ENCODE measurements at places on chromosomes 6 and 20. TPM values are rescaled to one million over a fixed set of nuclear protein-coding genes. Genes with fewer than 3 reads are reported as not detected.

DNA sequence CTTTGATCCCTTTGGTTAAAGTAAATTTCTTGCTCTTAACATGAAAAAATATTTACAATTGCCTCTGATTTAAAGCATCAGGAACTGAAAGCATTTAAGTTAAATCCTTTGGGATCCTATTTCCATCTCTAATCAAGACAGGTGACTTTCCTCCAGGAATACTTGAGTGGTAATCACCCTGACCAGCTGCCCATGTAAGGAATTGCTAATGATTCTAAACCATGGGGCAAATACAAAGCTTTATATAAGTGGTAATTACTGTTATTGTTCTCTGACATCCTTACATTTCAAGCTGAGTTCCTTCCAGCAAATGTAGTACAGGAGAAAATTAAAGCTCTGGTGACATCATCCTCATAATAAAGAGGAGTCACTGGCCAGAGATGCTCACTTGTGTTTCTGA lies 100.6 kb downstream of the CRYBG1 start:
- DNase-seq, result no peak

DNA sequence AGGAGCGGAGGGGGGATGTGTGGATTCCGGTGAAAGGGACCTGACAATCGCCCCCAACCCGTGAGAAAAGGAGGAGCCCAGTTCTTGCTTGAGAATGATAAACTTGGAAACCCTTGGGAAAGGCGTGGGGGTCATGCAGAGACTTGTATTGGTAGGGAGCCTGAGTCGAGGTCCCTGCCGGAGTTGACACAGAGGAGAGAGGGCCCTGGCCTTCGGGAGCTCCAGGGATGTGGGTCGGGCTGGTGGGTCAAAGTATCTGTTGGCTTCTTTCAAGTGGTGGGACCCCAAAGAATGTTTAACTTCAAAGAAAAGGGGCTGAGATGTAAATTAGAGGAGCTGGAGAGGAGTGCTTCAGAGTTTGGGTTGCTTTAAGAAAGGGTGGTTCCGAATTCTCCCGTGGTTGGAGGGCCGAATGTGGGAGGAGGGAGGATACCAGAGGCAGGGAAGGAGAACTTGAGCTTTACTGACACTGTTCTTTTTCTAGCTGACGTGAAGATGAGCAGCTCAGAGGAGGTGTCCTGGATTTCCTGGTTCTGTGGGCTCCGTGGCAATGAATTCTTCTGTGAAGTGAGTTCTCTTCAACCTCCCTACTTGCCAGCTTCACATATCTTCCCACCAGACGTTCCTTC lies 571 bp downstream of the CSNK2B start:
- no peak for DNase-seq

- no peak for DNase-seq
Observed at GRCh38 chr6:158316022-158316421, 3.8 kb downstream of the TULP4 start.

GRCh38 chr20:23118144-23118543 lies 32.0 kb upstream of the CD93 start:
- DNase-seq, result no peak

The RIPPLY2 gene
- not detected for total RNA-seq

The CTCFL gene
- not detected for total RNA-seq

The KIAA1755 gene
- 3.1 TPM for total RNA-seq

The ZC2HC1B gene
- not detected for total RNA-seq

DNA sequence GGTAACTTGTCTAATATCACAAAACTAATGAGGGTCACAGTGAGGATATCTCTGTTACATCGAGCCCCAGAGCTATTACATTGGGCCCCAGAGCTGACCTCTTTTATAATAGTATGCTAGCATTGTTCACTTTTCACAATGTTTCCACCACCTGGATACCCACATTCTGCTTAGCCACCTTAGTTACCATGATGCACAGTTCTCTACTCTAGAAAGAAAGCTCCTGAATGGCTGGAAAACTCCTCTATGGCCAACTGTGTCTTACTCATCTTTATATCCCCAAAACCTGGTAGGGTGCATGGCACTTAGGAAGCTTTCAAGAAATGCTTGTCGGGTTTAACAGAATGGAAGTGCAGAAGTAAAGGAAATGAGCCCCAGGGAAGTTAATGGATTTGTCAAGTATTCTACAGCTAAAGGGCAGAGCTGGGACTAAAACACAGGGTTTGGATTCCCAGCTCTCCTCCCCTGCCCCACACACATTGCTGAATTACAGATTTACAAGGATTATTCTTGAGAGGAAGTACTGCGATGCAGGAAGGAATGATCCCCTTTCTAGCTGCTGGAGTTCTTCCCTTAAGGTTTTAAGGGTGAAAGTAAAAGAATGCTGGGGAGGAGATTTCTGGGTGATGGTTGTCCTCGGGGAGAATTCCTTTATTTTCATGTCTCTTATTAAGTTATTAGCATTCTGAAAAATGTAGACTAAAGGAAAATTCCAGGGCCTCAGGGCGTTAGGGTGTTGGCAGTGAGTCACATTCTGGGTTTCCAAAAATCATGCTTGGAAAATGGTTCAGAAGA lies 16.1 kb upstream of the HINT3 start:
- no peak for DNase-seq

DNA sequence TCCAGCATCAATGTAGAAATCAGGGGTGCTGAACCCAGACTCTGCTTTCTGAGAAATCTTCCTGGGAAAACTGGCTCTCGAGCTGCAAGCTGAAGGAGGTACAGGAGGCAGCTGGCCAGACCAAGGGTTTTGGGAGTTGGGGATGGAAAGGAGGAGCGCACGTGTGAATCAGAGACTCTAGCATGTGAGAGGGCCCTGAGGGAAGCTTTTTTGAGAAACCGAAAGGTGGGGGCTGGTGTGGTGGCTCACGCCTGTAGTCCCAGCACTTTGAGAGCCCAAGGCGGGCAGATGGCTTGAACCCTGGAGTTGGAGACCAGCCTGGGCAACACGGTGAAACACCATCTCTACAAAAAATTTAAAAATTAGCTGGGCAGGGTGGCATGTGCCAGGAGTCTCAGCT lies 37.1 kb upstream of the EEF1E1 start:
- no peak for DNase-seq

DNA sequence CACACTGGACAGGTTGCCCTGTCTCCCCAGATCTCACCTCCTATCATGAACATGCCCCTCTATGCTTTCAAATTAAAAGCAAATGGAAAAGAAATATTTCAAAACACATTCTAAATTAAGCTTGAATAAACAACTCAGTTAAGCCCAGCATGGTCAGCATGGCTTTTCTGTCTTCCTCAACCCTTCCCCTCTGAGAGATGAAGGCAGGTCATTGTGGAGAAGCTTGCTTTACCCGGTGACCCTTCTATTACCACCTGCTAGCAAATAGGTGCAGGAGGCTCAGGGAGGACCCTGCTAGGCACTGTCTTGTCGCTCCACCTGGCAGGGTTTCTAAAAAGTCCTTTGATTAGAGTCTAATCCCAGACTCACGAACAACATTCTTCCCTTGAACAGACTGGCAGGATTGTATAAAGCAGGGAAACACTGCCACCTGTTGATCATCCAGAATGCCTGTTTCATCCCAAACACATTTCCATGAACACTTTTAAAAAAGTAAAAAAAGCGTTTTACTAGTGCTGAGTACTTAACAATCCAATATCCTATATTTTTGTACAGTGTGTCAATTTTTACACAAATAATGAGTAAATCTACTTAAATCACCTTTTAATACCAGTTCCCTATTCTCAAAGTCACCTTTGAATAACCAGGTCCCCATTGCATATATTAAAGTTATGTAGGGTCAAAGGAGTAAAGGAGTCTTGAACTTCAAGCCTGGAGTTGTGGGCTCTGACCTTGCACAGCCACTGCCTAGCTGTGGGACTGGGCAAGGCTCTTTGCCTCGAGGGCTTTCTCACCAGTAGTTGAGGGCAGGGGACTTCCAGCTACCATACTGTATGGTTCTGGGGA lies 75.5 kb downstream of the GPR6 start:
- DNase-seq, result no peak

DNA sequence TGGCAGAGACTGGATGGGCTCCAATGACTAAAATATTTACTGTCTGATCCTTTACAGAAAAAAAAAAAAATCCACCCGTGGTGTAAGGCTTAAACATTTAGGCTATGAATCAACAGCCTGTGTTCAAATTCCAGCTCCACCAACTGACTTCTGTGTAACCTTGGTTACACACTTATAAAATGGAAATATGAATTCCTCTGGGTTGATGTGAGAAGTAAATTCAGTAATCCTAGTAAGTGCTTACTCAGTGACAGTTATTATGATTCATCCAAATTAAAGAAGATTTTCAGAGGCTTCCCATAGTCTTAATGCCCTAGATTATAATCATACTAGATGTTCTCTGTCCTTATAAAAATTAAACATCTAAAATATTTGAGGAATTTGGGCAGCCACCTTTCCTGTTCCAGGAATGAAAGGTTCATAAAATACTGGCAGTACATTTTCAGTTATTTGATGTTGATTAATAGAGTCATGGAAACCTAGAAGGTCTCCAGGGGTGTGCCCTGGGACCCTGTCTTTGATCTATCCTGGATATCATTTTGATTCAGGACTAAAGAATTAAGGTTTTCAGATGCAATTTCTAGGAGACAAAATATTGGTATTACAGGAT lies 180.3 kb upstream of the ZNF217 start:
- DNase-seq, result no peak

- no peak for DNase-seq
Observed at GRCh38 chr6:38634518-38634917, 5.2 kb downstream of the BTBD9 start.

- peak; percentile 83 for DNase-seq
Observed at GRCh38 chr6:151240036-151240685, 394 bp downstream of the AKAP12 start.

The PTP4A1 gene
- 17.1 TPM for total RNA-seq

GRCh38 chr6:68527691-68528090 lies 107.4 kb upstream of the ADGRB3 start:
- DNase-seq, result no peak

GRCh38 chr20:45833030-45833882 lies at the start of gene SNX21:
Gene SNX21, plus strand, starts transcription at chr20:45833799. Its CDS starts 121 bp downstream, at chr20:45833920.
- DNase-seq, result peak; percentile 95

DNA sequence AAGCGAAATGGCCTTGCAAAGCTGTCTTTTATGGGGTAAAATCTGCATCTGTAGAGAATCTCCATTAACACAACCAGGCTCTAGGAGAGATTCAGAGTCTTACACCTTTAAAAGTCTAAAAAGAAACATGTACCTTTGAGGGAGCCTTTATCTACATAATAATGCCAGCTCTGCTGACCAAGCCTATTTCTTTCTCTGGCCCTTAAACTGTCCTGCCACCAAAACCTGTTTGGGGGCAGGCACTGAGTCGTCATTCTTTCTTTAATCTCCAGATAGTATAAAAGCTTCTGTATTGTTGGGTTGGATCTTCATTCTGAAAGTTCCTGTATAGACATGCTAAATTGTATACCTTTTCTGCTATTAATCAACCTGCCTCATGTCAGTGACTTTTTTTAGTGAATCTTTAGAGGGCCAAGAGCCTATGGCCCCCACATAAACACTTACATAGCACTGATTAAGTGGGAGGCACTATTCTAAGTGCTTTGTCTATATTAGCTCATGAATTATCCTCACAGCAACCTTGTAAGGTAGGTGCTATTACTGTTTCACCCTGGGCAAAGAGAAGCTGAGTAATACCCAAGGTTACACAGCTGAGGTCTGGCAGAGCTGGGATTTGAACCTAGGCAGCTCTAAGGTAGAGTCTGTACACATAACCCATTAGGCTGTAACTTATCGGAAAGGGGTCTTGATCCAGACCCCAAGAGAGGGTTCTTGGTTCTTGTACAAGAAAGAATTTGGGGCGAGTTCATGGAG lies 232.3 kb upstream of the DTNBP1 start:
- no peak for DNase-seq

The LAMP5 gene
- total RNA-seq, result not detected

The SLC4A11 gene
- 0.16 TPM for total RNA-seq

DNA sequence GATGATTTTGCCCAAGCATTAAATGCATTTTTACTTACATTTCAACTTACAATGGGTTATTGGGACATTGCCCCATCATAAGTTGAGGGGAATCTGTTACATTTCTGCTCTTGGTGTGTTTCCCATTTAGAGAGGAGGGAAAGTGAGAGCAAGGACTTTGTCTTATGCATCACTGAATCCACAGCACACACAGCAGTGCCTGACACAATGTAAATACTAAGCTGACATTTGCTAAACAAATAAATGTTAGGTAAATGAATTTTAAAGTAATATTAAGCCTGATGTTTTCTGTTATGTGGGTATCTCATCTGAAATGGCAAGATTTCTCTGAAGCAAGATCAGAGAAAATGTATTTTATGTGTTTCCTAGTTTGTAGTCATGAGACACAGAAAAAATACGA lies 143.6 kb upstream of the STXBP5 start:
- DNase-seq, result no peak

The SMLR1 gene
- not detected for total RNA-seq

- no peak for DNase-seq
Observed at GRCh38 chr6:135535989-135536414, 38.5 kb upstream of the AHI1 start.

The C20orf202 gene
- total RNA-seq, result 0.20 TPM

- no peak for DNase-seq
Observed at GRCh38 chr6:971981-972640, 279.2 kb upstream of the EXOC2 start.

DNA sequence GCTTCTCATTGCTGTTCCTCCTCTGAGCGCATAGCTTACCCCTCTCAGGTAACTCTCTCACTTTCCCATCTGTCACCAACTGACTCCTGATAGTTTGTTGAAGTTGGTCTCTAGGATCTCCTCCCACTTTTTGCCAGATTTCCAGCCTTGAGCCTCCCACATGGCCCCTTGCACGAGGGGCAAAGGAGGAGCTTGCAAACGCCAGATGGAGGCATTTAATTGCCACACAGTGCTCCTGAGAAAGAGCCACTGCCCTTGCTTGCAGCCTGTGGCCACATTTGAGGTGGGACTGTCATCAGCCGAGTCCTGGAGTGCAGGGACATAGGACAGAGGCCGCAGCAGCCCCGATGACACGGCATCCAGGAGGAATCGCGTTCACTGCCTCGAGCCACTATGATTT lies 348.7 kb downstream of the SMOC2 start:
- no peak for DNase-seq

- no peak for DNase-seq
Observed at GRCh38 chr6:36040958-36041357, 13.3 kb downstream of the MAPK14 start.

DNA sequence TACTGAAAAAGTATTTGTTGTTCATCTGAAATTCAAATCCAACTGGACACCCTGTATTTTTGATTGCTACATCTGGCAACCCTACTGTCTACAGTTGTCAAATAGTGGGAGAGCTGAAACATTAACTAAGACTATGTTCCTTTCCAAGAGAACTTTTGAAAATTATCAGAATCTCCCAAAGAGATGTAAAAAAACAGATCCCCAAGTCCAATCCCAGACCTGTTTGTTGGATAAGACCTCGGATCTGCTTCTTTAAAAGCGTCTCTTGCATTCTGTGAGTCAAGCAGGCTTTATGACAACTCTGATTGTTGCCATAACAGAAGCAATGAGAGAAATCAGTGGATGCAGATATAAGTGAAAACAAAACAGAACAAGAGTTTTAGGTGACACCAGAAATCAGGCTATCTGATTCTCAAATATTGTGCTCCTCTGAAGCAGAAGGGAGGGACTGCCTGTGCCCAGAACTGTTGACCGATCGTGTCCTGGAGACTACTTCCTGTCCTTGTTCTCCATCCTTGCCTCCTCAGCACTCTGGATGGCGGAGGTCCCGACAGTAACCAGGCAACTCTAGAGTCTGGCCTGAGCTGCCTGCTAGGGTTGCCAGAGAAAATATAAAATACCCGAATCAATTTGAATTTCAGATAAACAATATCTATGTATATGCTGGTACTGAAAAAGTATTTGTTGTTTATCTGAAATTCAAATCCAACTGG lies 853.8 kb downstream of the MAFB start:
- peak; percentile 65 for DNase-seq

GRCh38 chr6:71402096-71402495 lies 113.5 kb downstream of the OGFRL1 start:
- no peak for DNase-seq

The SRSF12 gene
- total RNA-seq, result 0.75 TPM
